ENCODE measurements at places on chromosomes 7 and 10.

GRCh38 chr7:90842430-90842788 lies 246.3 kb downstream of the CDK14 start:
- DNase-seq, result no peak

DNA sequence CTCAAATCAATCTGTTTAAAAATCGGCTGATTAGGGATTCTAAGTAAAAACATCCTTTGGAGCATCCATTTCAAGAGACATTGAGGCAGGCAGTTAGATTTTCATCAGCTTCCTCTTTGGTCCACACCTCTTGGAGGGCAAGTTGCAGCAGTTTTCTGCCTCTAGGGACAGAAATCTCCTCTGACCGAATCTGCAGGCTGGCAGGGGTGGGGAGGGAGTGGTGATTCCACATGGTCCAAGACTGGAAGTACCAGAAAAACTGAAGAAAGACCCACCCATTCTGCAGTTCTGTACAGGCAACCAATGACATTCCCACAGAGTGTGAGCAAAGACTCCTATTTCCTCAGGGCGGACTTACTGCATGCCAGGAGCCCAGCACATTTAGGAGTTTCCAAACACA lies 29.0 kb downstream of the FGFBP3 start:
- no peak for DNase-seq

GRCh38 chr10:88150339-88150738 lies 286.9 kb downstream of the PTEN start:
- peak; percentile 84 for DNase-seq

DNA sequence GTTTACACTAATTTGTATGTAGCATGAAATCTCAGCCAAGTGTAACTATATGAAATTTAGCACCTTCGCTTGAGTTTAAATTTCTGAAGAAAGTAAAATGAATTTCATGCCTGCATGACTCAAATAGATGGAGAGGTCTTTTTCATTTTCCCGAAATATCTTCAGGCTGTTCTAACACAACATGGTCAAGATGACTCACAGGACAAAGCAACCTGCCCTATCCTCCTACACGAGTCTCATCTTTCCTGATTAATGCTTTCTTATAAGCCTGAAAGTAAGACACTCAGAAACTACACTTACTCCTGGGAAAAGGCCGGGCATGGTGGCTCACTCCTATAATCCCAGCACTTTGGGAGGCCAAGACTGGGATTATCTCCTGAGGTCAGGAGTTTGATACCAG lies 41.2 kb downstream of the CH25H start:
- DNase-seq, result peak; percentile 69

DNA sequence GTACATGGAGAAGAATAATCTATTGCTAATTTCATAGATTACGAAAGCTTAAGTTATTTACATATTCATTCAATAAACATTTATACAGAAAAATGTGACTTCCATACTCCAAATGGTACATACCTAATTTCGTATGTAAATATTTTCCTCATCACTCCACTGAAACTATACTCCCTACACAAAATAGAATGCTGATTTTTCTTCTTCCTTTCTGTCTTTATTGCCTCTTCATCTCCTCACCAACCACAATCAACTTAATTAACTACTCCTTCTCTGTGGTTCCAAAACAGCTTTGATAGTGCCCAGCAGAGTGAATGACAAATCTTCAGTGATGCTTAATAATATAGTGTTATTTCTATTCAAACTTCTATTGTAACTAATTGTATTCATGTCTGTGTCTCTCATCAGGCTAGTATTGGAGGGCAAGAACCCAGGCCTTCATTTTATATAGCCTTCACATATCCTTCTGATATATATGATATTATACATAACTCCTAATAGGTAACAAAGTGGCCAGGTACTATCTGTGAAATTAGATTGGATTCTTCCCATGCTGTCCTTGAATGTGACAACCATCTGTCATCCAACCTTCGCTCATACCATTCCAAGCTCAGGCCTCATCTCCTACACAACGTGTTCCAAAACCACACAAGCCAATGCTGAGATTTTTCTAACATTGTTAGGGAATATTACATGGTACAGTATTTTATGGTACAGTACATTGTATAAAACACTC lies 5.3 kb downstream of the ITGB1 start:
- DNase-seq, result no peak

GRCh38 chr7:2640846-2641316 lies 9.1 kb downstream of the TTYH3 start:
- no peak for DNase-seq

DNA sequence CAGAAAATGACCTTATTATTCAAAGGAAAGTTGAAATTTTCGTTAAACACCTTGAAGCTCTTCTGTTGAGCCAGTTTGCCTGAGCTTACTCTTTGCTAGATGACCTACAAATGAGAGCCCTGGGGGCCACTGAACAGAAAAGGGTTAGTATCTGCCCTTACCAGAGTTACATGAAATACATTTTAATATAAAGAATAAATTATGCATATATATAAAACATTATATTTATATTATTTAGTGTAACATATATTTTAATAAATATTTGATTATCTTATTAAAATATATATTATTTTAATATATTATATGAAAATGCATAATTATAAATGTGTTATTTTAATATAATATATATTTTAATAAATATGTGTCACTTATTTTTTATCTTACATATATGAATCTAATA lies 628.4 kb upstream of the TPK1 start:
- DNase-seq, result no peak

- DNase-seq, result no peak
Measured at GRCh38 chr10:91238191-91238590, 17.7 kb downstream of the PCGF5 start.

- no peak for DNase-seq
Measured at GRCh38 chr7:140435252-140435895, 31.5 kb downstream of the RAB19 start.

DNA sequence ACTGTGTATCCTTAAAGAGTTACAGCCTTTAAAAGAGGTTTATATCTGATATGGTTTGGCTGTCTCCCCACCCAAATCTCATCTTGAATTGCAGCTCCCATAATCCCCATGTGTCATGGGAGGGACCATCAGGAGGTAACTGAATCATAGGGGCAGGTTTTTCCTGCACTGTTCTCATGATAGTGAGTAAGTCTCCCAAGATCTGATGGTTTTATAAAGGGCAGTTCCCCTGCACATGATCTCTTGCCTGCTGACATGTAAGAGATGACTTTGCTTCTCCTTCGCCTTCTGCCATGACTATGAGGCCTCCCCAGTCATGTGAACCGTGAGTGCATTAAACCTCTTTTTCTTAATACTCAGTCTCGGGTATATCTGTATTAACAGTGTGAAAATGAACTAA lies 9.7 kb downstream of the RTKN2 start:
- DNase-seq, result no peak

DNA sequence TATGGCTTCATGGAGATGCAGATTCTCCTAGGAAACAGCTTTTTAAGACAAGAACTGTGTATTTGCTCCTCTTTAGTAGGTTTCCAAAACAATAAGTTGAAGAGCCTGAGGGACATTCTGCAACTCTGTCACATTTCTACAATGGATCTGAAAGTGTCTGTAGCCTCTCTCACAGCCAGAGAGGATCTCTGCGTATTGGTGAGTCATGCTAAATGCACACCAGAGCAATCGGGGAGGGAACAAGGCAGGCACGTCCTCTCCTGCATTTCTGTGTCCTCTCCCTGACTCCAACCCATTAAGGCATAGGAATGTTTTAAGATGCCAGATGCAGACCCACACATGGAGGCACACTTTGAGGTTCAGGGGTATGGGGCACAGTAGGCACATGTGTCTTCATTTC lies 1126.4 kb upstream of the GHITM start:
- peak; percentile 66 for DNase-seq

DNA sequence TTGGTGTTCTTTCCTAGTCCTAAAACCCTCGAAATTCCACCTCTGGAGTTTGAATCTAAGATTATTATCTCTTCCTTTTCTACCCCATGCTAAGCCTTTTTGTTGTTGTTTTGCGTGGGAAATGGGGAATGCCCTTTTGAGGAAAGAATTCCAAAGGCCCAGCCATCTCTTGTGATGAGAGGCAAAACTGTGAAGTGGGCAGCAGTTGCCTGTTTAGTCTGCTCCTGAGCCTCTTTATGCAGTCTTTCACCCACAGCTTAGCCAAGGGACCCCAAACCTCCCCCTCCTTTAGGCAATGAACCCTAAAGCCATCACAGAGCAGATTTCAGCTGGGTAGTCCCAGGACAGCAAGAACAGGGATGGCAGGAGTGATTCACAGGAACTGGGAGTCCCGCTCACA lies 95.5 kb downstream of the DNMBP start:
- DNase-seq, result no peak

DNA sequence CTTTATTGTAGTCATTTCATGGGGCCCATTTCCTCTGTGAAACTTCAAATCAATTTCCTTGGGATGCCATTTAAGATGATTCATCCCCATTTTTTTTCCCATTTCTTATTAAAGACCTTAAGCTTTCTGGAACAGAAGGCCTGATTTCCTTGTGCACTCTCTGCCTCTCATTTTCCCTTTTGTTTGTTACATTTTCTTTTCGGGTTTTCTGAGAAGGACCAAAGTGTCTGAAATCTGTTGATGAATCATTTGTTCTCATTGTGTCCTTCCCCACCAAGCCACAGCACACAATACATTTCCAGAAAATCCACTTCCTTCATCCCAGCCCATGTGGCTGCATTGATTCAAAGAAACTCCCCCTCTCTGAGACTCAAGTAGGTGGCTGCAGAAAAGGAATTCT lies 372.4 kb downstream of the SFMBT2 start:
- no peak for DNase-seq

- DNase-seq, result no peak
Measured at GRCh38 chr7:76246804-76247389, 45.2 kb downstream of the SRRM3 start.

- DNase-seq, result peak; percentile 92
Measured at GRCh38 chr7:94975336-94975735, 67.9 kb downstream of the PPP1R9A start.

DNA sequence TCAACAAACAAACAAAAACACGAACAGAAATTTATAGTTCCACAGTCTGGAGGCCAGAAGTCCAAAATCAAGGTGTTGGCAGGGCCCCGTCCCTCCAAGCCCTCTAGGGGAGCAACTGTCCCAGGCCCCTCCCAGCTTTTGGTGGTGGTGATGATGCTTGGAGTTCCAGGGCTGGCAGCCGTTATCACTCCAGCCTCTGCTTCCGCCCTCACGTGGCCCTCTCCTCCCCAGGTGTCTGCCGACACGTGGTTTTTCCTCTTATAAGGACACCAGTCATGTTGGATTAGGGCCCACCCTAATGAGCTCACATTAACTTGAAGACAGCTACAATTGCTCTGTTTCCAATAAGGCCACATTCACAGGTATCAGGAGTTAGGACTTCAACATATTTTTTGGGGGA lies 49.7 kb downstream of the MICALL2 start:
- DNase-seq, result no peak

- peak; percentile 44 for DNase-seq
Measured at GRCh38 chr7:108716783-108717182, 147.1 kb downstream of the DNAJB9 start.

- DNase-seq, result no peak
Measured at GRCh38 chr7:137696376-137696775, 150.4 kb downstream of the DGKI start.

DNA sequence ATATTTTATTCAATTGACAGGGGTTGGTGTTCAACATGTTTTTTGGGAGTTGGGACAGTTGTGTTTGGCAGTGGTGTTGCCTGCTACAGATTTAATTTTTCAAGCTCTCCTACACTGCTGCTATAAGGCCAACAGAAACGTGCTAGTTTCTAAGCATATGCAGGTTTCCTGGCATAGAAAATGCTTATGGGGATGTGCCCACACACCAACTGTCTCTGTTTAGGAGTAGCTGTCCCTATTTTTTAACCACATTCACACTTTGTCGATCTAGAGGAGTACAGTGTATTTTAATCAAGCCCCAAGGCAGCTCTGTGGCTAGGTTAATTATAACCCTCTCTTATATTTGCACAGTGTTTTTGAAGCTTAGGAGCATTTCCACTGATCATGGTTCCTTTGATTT lies 28.6 kb downstream of the TMEM178B start:
- no peak for DNase-seq

DNA sequence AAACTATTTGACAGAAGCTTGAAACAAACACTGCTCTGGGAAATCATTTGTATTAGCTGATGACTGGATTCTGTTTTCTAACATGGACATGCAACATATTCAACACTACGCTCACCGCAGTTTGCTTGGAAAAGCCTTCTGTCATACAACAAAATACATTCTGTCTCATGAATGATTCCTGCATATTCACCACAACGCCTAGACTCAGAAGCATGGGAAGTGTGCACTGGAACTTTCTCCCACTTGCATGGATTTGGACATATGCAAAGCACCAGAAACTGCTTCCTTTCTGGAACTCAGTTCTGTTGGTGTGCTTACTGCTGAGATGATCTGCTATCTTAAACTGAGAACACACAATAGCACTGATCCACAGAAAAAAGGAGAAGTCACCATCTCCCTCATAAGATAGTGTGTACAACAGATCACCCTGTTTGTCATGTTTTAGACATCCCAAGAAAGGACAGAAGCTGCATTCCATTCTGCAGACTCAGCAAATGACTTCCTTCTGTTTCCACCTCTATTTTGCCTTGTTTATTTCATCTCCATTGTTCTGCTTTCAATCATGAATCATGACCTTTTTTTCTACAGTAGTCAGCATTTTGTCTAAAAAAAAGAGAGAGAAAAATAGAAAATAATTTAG lies 115.8 kb downstream of the HTR7 start:
- DNase-seq, result peak; percentile 71

DNA sequence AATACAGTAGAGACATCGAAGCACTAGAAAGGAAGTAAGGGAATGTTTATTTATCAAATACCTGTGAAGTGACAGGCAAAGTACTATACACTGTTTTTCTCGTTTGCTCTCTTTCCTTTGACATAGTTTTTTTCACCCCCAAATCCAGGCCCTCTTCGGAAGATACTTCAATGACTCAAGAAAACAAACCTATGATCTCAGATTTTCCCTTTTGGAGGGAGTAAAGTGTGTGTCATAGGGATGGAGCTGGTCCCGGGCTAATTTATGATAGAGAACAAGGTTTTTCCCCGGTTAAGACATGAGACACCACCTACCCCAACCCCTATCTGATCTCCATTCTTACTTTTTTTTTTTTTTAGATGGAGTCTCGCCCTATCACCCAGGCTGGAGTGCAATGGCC lies 61.7 kb downstream of the MAP3K8 start:
- DNase-seq, result no peak

DNA sequence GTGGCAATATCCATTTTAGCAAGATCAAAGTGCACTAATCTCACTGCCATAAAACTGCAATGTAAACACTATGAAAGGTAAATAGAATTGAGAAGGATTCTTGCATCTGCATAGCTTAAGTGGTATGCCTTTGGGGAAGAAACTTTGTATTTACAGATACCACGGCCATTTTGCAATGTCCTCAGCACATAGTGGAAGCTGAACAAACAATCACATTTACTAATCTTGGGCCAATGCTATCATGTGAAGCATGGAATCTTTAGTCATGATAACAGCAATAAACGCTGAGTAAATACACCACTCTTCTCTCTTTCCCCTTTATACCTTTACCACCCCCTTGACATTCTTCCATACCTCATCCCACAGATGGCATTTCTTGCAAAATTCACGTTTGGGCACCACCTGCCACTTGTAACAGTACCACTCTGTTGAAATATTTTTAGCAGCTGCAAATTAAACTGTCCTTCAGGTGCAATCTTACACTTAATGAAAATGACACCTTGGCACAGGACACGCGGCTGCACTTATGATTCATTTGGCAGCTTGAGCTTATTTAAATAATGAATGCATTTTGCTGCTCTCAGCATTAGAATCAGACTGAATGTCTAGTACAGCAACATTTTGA lies 171.8 kb downstream of the SEMA3A start:
- peak; percentile 53 for DNase-seq

- no peak for DNase-seq
Measured at GRCh38 chr10:51588984-51589383, 110.4 kb downstream of the CSTF2T start.

All from fibroblast of lung (primary cell).